ENCODE measurements at places on chromosomes 3 and 15.
A peak's percentile ranks its signal among the peaks of the same experiment; 100 is the strongest.

- DNase-seq, result no peak
These were observed 438.9 kb upstream of the ARRDC4 start for GRCh38 chr15:97521381-97522285.

- no peak for DNase-seq
These were observed 259.9 kb upstream of the SLCO3A1 start for GRCh38 chr15:91593653-91594052.

- peak; percentile 62 for DNase-seq
These were observed 32.1 kb upstream of the THRB start for GRCh38 chr3:24526640-24527212.

DNA sequence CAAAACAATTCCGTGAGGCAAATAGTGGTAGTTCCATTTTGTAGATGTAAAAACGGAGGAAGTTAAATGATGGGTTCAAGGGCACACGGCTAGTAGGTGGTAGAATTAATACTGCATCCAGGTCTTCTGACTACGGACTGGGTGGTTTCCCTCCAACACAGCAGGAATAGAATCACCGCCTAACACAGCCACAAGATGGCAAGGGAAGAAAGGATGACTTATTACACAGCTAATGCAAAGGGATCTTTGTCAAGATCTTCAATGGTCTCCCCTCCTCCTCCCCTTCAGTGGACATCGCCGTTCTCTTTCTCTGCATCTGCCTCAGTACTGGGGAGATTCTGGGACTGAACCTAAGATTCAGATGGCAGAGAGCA, 524 bp upstream of the TOPBP1 start:
- DNase-seq, result peak; percentile 24

GRCh38 chr3:103056542-103056941, 621.7 kb downstream of the ZPLD1 start:
- DNase-seq, result no peak

- peak; percentile 28 for DNase-seq
These were observed 49.1 kb downstream of the IQCH start for GRCh38 chr15:67303490-67304363.

DNA sequence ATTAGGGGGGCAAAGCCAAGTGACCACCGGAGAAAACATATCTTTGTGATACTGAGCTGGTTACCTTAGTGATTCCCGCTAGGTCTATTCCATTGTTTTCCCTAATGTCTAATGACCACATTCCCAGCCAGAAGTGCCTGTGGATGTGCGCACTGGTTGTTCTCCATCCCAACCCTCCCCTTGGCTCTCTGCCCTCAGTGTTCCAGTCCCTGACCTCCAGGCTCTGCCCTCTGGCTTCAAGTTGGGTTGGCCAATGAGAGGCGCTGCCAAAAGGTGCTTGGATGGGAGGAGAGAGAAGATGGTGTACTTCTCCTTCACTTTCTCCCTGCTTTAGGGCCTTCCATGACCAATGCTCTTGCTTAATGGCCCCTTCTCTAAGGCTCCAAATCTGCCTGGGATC, 2.4 kb downstream of the COLQ start:
- no peak for DNase-seq

DNA sequence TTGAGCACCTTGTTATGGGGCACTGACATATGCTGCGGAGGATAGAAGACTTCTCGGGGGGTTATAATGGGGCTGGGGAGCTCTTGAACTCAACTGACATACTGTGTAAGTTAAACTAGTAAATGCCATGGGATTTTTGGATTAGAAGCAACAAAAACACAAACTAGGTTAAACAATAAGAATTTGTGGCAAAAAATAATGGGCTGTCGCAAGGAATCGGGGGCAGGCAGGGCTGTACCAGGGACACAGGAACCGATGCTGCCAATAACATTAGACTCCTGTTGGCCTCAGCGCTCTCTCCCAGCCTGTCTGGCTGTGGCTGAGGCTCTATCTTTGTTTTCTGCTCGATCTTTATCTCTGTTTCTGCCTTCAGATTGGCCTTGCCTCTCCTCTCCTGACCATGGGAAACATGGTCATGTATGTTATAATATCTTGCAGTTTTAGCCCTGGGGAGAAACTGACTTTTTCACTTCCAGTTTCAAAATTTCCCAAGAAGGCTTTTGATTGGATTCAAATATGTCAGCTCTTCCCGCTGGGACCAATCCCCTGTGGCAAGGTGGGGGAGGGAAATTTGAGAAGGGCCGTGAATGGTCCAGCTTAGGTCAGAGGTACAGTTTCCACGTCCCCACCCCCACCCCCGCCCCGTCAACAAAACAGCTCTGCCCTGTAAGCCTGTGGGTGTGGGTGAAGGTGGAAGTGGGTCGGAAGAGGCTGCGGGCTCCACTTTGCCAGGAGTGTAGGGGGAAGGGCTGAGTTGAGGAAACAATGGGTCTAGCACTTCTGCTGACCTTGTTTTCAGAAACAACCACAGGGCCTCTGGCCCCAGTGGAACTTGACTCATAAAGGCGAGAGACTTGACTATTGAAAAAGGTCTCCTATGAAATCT, 161.1 kb upstream of the TBL1XR1 start:
- peak; percentile 84 for DNase-seq

GRCh38 chr15:27124287-27124871, 153.4 kb downstream of the GABRG3 start:
- DNase-seq, result no peak

DNA sequence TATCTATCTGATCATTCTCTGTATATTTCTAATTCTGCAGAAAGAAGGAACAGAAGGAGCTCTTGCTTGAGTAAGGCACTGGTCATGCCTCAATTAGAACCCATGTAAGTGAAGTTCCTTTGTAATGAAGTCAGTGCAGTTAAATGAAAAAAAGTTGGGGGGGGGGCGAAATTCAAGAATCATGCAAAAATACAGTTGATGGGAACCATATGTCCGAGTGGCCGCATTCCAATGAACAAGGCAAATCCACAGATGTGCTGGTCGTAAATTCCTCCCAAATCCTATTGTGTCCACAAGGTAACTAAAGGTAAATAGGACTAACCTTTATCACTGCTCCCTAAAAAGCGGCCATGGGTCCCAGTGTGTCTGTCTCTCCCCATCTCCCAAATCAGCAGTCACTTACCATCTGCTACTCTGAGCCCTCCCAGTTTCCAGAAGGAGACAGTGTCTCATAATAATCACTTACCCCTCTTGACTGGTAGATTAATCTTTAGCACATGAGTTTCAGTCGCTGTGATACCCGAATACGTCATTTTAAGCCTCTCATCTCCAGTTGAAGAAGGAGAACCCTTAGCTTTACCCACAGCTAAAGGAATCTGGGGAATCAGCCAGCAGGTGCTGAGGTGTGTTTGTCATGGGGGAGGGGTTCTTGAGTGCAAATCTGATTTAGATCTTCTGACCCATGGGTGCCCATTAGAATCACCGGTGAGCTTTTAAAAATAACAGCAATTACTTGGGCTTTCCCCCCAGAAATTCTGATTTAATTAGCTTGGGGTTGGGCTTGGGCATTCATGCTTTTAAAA, 56.3 kb upstream of the EPHB3 start:
- no peak for DNase-seq

DNA sequence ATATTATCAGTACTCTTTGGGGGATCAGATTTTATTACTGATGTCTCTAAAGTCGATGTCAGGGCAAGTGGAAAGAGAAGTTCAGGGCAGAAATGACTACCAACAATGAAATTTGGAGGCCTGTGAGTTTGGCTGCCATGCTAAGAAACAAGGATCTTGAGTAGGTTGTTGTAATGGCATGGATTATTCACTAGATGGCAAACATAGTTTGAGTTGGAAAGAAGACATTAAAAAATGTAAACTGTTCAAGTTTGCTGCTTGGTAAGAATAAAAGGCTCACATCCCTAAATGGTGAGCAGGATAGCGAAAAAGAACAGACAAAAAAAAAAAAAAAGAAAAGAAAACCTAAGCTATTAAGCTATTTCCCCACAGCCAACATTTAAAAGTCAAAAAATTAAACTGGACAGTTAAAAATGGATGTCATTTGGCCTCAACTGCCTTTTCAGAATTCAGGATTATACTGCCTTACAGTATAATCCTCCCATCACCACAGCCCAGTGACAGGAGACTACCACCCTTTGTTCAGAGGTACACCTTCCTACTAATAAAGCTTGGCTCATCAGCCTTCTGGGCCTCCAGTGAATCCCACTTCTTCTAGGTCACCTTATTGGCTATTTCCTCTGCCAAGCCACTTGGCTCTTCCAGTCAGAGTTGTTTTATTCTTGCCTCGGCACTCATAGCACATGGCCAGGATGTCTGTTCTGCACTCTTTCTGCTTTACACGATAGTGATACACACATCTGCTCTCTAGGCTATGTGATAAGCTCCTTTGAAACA, 163.7 kb downstream of the PLD1 start:
- DNase-seq, result no peak

GRCh38 chr3:191634902-191635301, 173.9 kb downstream of the PYDC2 start:
- DNase-seq, result no peak

DNA sequence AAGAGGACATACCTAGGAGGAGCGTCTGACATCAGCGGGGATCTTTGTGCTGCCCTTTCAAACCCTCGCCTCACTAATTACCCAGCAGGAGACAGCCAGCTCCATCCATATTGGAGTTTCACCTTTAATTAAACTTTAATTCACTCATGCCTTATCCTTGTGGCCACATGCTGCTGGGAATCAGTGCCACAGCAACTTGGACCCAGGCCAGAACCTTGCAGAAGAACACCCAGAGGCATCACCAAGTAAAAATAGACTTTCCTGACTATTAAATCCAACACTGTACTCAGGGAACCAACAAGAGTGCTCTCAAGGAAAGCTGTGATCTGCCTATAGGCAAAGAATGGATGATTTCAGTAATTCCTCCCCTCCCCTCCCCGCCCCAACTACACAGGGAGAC, 23.9 kb downstream of the EIF1B start:
- DNase-seq, result no peak

DNA sequence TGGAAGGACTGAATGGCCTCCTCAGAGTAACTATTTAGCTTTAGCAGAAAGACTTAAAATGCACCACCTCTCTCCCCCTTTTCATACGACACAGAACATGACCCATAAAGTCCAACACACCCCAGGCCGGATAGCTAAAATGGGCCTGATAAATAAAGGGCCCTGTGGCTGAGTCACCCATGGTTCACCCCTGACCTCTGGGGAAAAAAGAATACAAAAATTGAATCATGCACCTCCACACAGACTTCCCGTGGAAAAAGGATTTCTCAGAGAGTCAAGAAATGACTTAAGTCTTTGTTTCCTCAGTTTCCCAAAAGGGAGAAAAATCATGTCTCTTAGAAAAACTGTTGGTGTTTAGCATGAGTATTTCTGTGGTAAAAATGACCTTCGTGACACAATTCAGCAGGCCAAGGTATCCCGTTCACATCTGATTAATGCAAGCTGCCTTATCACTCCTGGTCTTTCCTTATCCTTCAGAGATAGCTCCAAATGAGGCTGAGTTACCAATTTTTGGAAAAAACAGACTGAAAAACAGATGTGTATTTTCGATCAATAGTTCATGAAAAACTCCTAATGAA, 34.0 kb upstream of the ARHGEF3 start:
- no peak for DNase-seq

DNA sequence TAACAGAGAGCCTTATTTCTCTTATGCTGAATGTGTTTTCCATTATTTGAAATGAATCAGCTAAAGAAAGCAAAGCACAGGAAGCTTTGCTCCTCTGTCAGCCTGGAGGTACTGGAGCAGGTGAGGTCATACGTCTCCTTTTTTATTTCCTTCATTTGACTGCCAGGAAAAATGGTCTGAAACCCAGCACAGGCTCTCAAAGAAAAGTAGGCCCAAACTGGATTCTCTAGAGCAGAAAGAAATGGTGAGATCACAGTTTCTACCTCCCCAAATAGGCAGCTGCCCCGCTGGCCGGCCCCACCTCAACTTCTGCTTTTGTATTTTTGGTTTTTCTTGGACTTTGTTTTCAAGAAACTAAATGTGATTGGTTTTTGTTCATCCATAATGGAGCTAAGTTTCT, 95.1 kb downstream of the RPL39L start:
- DNase-seq, result no peak

DNA sequence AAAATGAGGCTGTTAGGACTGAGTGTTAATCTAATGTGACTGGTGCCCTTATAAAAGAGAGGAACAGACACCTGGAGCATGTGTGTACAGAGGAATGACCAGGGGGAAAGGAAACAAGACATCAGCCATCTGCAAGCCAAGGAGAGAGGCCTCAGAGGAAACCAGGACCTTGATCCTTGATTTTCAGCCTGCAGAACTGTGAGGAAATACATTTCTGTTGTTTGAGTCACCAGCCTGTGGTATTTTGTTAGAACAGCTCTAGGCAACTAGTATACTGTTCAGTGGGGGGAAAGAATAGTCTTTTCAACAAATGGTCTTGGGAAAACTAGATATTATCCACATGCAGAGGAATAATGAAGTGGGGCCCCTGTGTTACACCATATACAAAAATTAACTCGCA, 80.6 kb downstream of the CCR1 start:
- no peak for DNase-seq

DNA sequence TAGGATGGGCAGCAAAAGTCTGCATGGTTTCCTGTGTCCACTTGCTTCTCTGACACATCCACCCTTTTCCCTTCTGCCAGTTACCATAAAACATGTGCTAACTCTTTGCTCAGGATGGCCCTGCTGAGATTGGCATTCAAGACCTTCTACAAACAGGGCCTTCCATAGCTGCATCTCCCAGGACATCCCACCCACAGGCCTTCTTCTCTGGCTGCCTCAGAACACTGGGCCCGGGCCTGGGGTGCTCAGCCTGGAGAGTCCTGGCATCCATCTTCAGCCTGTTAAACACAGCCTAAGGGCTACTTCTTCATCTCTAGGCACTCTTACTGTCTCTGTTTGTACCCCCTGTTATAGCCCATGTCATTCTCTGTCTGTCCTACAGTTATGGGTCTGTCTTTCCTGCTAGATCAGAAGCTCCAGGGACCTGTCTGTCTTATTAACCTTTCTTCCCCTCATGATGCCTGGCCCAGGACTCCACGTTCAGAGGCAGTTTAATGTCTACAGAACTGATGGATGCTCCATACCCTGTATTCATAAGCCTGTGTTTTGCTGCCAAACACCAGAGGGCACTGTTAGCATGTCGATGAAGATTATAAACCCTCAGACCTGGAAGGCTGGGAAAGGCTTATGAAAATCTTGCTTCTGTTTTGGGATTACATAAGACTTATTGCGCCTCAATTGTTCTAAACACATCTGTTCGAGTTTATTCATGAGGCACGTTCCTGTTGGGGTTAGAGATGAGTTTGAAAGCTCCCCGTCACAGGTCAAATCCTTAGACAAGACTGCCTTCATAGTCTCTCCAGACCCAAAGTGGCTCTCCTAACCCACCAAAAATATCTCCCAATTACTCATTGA, 16.5 kb downstream of the SEMA3G start:
- DNase-seq, result peak; percentile 73

- peak; percentile 34 for DNase-seq
These were observed 20.6 kb upstream of the EPHB3 start for GRCh38 chr3:184540777-184541681.

Data from HAP-1 (cell line).